Activated T-cell treated with anti-CD3 and anti-CD28 coated beads, Interleukin-2, amount 50 U/mL, for 4 hours (primary cell): ENCODE measurements at places on chromosomes 1 and 21. TPM values are rescaled to one million over a fixed set of nuclear protein-coding genes. Genes with fewer than 3 reads are reported as not detected.
A peak's percentile ranks its signal among the peaks of the same experiment; 100 is the strongest.

- DNase-seq: peak; percentile 53
Measured at GRCh38 chr1:15918962-15919715, 56.8 kb downstream of the ZBTB17 start.

GRCh38 chr21:45545691-45546531 is 3.7 kb upstream of the SLC19A1 start:
- no peak for DNase-seq

GRCh38 chr1:216804111-216804510 is 80.9 kb upstream of the ESRRG start:
- no peak for DNase-seq

EPHA2 gene
- total RNA-seq: 0.35 TPM

CAPZB gene
- total RNA-seq: 264 TPM

SPAG17 gene
- total RNA-seq: not detected

FMO1 gene
- not detected for total RNA-seq
